ENCODE measurements at places on chromosomes 5 and 9.

DNA sequence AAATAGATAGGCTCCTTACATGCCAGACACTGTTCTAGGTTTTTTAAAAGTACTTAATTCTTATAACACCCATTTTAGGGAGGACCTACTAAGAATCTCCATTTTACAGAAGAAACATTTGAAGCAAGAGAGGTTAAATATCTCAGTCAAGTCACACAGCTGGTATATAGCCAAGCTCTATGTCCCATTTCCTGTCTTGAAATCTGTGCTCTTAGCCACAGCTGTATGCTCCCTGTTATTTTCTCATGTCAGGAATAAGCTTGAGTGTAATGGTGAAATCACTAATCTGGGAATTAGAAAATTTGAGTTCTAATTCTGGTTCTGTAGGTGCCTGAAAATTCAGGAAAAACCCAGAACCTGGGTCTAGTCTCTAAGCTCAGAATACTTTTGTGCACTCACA, 208.7 kb downstream of the BRINP1 start:
- DNase-seq, result no peak

DNA sequence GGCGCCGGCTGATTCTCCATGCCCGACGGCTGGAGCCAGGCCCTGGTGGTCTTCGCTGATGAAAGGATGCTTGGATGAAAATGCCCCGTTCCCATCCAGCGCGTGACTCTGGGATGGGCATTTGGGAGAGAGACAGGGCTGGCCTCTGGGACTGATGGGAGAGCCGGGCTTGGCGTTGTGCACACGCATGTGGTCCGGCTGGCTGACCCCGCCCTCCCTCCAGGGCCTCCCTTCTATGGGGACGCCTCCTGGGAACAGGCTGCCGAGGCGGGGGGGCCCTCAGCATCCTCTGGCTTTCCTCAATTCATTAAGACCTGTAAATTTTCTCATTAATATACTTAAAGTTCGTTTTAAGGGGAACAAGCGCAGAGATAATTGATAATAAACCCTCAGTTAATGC, 36.8 kb downstream of the UNC5A start:
- DNase-seq, result no peak

DNA sequence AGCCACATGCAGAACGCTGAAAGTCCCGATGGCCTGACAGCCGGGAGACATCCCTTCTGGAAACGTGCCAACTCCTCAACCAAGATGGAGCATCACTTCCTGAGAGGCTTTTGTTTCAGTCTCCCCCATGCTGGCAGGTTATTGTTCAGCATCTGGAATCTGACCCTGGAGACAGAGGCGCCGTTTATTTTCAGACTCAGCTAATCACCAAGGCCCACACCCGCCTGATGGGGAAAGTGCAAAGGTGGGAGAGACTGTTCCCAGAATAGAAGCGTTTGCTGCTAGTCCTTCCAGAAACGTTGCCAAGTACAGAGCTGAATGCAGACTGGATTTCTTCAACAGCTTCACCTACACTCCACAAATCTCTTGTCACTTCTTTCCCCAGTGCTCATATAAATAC, 41.8 kb upstream of the S1PR3 start:
- DNase-seq, result no peak

GRCh38 chr5:120539471-120539870, 75.4 kb downstream of the PRR16 start:
- DNase-seq, result no peak

All from upper lobe of right lung (tissue), 1 donor.